Activated naive CD8-positive, alpha-beta T cell treated with anti-CD3 and anti-CD28 coated beads, Interleukin-2, amount 10 ng/mL, durations not matched to agents 7 days and 5 days (primary cell): ENCODE measurements at places on chromosomes 7 and 10. TPM values are rescaled to one million over a fixed set of nuclear protein-coding genes. Genes with fewer than 3 reads are reported as not detected.

The MYL10 gene
- total RNA-seq, result not detected

The PRKG1 gene
- total RNA-seq, result not detected

The DDC gene
- not detected for total RNA-seq

The GPR15LG gene
- total RNA-seq, result not detected

GRCh38 chr7:130409067-130409711 lies 28.9 kb downstream of the CPA1 start:
- no peak for DNase-seq

DNA sequence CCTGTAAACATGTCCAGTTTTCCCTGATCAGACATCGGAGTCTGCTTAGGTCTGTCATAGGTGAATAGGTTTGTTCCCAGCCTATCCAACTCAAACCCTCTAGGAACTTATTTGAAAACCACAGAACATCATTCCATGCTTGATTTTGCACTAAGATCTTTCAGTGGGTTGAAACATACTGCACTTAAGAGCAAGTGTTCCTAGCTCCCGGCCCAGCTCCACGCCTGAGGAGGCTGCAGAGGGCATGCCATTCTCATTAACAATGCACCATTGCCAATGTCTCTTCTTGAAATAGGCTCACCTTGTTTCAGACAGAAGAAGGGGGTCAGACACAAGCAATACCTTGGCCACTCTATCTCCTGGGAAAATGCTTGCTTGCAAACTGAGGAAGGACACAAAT lies 78.0 kb upstream of the EGR2 start:
- no peak for DNase-seq

DNA sequence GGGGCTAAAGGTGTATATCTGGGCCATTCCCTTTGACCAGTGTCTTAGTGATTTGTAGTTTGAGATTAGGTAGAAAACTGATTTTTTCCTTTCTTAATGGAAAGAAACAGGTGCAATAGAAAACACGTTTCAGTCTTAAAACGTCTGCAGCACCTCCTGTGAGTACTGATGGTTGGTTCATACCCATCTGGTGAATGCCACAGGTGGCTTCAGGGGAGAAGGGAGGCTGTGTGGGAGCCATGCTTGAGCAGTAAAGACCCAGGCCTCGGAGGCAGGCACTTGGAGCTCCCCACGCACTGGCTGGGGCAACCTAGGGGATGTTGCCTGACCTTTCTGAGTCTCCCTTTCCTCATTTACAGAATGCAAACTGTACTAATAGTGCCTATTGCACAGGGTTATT lies 171.5 kb upstream of the GRB10 start:
- no peak for DNase-seq

DNA sequence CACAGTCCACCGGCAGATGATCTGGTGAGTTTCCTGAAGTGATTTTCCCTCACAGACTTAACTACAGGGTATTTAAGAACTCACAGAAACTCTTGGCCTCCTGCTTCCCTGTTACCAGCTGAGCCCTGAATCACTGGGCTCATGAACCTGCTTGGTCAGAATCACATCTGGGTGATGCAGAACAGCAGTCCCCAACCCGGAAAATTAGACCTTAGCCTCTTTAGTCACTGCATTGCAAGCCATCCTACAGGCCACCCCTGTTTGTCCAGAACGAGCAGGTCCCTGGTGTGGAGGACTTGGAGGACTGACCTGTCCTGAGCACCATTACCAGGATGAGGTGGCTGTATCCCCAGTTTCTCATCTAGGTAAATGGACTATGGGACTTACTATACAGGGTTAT lies 539.2 kb downstream of the TNS3 start:
- no peak for DNase-seq

DNA sequence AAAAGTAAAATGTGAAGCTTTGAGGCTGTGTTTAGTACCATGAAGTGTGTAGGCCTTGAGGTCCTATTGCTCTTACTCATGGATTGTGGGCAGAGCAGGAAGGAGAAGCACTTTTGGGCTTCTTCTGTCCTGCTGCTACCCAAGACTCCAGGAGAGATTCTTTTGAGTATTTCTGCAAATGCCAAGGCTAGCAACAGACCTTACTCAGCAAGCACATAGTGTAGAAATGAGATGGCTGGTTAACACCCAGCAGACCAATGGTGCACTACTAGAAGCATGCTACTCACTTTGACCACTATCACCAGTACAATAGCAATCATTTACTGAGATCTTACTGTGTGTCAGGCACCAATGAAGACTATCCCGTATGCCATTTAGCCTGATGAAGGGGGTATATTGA lies 3.2 kb downstream of the PLPP4 start:
- no peak for DNase-seq

DNA sequence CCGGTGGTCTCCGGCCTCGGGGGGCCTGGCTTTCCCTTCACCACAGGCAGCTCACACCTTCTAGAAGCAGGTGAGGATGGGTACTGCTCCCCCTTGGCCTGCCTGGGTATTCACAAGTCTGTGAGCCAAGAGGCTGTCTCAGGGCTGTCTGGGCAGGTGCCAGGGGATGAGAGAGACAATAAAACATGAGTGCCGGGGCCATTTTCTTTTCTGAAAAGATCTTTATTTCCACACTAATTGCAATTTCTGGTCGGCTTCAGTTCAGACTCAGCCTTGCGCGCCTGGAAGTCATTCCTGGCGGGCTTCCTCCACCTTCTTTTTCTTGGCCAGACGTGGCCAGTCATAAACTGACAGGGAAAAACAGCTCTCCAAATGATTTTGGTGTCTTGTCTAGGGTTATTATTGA lies 171.2 kb downstream of the ARHGAP12 start:
- DNase-seq, result no peak

DNA sequence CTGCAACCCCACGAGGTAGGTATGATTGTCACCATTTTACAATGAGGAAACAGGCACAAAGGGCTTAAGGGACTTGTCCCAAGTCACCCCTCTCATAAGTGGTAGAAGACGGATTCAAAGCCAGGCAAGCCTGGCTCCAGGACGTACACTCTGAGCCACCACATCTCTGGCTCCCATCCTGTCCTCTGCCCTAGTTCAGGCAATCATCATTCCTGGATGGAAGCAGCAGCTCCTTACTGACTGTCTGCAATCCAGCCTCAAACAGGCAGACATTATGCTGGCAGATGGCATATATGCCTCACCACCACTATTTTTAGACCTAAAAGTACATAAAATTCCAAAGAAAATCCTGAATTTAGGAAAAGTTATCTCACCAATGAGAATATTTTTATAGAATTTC lies 100.7 kb downstream of the USP6NL start:
- no peak for DNase-seq

DNA sequence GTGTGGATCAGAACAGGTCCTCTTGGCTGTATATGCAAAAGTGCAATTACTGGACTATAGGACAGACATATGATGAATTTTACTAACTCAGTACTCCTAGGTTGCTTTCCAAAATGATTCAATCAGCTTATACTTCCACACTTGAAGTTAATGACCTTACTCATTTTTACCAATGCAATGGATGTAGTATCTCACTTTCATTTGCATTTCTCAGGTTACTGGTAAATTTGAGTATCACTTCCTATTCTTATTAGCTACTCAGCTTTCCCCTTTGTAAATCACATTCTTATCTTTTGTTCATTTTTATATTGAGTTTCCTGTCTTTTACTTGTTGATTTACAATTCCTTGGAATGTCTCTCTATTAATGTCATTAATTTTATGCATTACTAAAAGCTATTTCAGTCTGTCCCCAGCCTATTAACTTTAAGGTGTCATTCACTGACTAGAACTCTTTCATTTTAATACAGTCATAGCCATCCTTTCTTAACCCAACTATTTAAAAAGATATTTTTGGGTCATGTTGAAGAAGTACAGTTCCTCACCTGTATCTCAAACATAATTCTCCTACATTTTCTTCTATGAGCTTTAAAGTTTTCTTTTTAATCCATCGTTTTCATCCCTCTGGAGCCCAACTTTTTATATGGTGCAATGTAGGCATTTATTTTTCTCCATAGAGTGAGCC lies 88.6 kb downstream of the VIM start:
- DNase-seq, result no peak
